ENCODE measurements at places on chromosomes 6 and 20. TPM values are rescaled to one million over a fixed set of nuclear protein-coding genes. Genes with fewer than 3 reads are reported as not detected.

Gene LRRC73
- 1.2 TPM for total RNA-seq

Gene VGLL2
- total RNA-seq = not detected

Gene FOXC1
- 40.7 TPM for total RNA-seq

Gene SLC22A1
- total RNA-seq = 0.86 TPM

Gene ASIP
- not detected for total RNA-seq

Gene RNF182
- 6.5 TPM for total RNA-seq

Gene SLC4A11
- 22.7 TPM for total RNA-seq

Gene WFDC2
- total RNA-seq = 1.1 TPM

Gene RAD21L1
- 0.17 TPM for total RNA-seq

Gene KIAA1755
- total RNA-seq = not detected

Gene TCF21
- 0.20 TPM for total RNA-seq

Gene RNASET2
- total RNA-seq = 32.8 TPM

Gene SIRPD
- total RNA-seq = not detected

Gene GPR6
- total RNA-seq = not detected

Gene C6orf15
- total RNA-seq = not detected

Gene MTFR2
- total RNA-seq = 13.2 TPM

Gene LY6G6F
- total RNA-seq = not detected

Gene TMC2
- total RNA-seq = not detected

Gene PHACTR3
- not detected for total RNA-seq

Gene ZNF165
- 11.2 TPM for total RNA-seq

Gene SRSF6
- 242 TPM for total RNA-seq

Gene NRSN1
- not detected for total RNA-seq

Gene RRAGD
- 15.9 TPM for total RNA-seq

Gene ACSS1
- 0.27 TPM for total RNA-seq

Gene C2
- 3.1 TPM for total RNA-seq

Gene ZNF311
- total RNA-seq = not detected

Gene EBF4
- 11.4 TPM for total RNA-seq

Gene HCRTR2
- total RNA-seq = not detected

Gene TSBP1
- not detected for total RNA-seq

Gene ESR1
- total RNA-seq = 0.17 TPM

Gene GABRR2
- 0.57 TPM for total RNA-seq

Gene TINAG
- not detected for total RNA-seq

Gene GPX6
- not detected for total RNA-seq

Gene PDYN
- total RNA-seq = not detected

Gene TNFRSF6B
- total RNA-seq = 147 TPM

Gene ITPR3
- 103 TPM for total RNA-seq

Gene SAMD3
- total RNA-seq = 7.5 TPM

Gene EPPIN
- not detected for total RNA-seq

Gene ELOVL4
- not detected for total RNA-seq

Gene PSORS1C2
- not detected for total RNA-seq

Gene CST5
- total RNA-seq = not detected

Gene ACTL10
- total RNA-seq = 0.22 TPM

Gene SYCP2L
- 4.9 TPM for total RNA-seq

Gene CPNE5
- total RNA-seq = not detected

Gene ZNF133
- total RNA-seq = 9.3 TPM

Gene CENPW
- 46.9 TPM for total RNA-seq

Gene HUS1B
- 0.76 TPM for total RNA-seq

Gene NMBR
- total RNA-seq = not detected

Gene SLC22A16
- not detected for total RNA-seq

Gene CRISP3
- not detected for total RNA-seq

Gene PRRT1
- 6.1 TPM for total RNA-seq

Gene C6orf132
- 18.9 TPM for total RNA-seq

Gene F13A1
- total RNA-seq = 0.34 TPM

Gene PKIB
- total RNA-seq = 24.0 TPM

Gene PTCRA
- not detected for total RNA-seq

Gene AARS2
- total RNA-seq = 14.9 TPM

Gene PTGIS
- 0.25 TPM for total RNA-seq

Gene GABBR1
- 43.4 TPM for total RNA-seq

Gene ARMH2
- not detected for total RNA-seq
